ENCODE measurements at places on chromosomes 3 and 15.

GRCh38 chr3:22315925-22316324, 564.9 kb upstream of the ZNF385D start:
- H3K4me1 ChIP-seq, result no peaks in the 10 kb centered on the region
- no peak for DNase-seq
- no peak overlapping the region for H3K4me3 ChIP-seq
- H3K27me3 ChIP-seq, result no peaks in the 10 kb centered on the region
- H3K27ac ChIP-seq, result no peak overlapping the region
- no peaks in the 10 kb centered on the region for H3K36me3 ChIP-seq

- H3K27me3 ChIP-seq, result no peaks in the 10 kb centered on the region
- no peak overlapping the region for H3K4me3 ChIP-seq
- peaks cover 39% of the 10 kb centered on the region for H3K4me1 ChIP-seq
- H3K36me3 ChIP-seq, result peaks cover under 1% of the 10 kb centered on the region
Measured at GRCh38 chr15:32649342-32649741, 7.8 kb downstream of the SCG5 start.

- H3K36me3 ChIP-seq, result peaks cover 7% of the 10 kb centered on the region
- H3K4me3 ChIP-seq, result no peak overlapping the region
- no peak for DNase-seq
- no peak overlapping the region for H3K27ac ChIP-seq
- no peaks in the 10 kb centered on the region for H3K4me1 ChIP-seq
Measured at GRCh38 chr15:69237718-69238117, 61.0 kb upstream of the PAQR5 start.

GRCh38 chr3:178618197-178618596, 82.0 kb downstream of the KCNMB2 start:
- H3K36me3 ChIP-seq, result no peaks in the 10 kb centered on the region
- H3K4me1 ChIP-seq, result peaks cover 8% of the 10 kb centered on the region
- H3K4me3 ChIP-seq, result no peak overlapping the region
- H3K27ac ChIP-seq, result no peak overlapping the region
- H3K27me3 ChIP-seq, result no peaks in the 10 kb centered on the region
- DNase-seq, result no peak

DNA sequence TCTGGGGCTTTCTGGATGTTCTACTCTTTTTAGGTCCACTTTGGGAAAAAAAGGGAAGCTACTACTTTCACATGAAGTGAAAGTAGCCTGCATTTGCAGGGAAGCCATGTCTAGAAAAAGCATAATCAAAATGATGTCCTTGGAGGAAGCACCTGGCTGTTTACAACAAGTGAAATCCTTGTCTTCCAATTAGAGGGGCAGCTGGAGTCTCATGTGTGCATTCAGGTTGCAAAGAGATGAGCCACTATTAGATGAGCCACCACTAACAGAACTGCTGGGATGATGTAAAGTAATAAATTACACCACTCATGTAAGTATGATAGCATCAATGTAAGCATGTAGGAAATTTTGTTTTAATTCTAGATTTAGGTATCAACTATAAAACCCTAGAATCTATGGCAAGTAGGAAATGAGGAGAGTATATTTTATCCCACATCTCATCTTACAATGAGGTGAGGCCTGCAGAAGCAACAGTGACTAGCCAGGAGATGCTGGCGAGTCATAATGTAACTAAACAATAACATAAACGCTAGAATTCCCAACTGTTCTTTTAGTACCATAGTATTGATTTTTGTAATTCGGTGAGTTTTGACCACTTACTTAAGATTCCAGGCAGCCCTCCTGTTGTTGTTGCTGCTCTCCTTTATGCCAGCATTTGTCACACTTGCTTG, 75.9 kb downstream of the TMEM108 start:
- H3K4me3 ChIP-seq, result no peak overlapping the region
- H3K36me3 ChIP-seq, result no peaks in the 10 kb centered on the region
- no peak overlapping the region for H3K27ac ChIP-seq
- no peaks in the 10 kb centered on the region for H3K27me3 ChIP-seq

DNA sequence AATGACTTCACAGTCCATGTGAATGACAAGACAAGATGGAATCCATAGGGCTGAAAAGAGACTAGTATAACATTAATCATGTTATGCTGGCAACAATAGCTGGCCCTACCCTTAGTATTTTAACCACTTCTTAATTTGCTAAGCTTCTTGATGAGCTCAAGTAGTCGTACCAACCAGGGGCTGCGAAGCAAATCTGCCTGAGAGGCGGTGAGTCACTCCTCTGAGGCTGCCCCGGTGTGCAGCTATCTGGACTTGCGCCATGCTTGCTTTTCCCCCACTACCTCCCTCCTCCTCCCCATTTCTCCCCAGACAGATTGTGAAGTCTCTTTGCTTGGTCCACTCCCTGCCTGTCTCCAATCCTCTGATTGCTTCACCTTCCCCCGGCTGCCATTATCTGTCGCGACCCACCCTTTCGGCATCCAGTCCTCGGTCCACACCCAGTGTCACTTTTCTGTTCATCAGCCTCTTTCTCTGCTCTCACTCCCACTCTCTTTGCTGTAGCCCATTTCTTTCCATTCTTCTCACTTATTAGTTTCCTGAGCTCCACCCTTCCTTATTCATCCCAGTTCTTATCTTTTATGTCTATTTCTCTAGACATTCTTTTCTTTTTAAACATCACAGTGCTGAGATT, 42.7 kb downstream of the DUT start:
- DNase-seq, result no peak
- peaks cover 13% of the 10 kb centered on the region for H3K36me3 ChIP-seq
- no peak overlapping the region for H3K27ac ChIP-seq
- no peak overlapping the region for H3K4me3 ChIP-seq

DNA sequence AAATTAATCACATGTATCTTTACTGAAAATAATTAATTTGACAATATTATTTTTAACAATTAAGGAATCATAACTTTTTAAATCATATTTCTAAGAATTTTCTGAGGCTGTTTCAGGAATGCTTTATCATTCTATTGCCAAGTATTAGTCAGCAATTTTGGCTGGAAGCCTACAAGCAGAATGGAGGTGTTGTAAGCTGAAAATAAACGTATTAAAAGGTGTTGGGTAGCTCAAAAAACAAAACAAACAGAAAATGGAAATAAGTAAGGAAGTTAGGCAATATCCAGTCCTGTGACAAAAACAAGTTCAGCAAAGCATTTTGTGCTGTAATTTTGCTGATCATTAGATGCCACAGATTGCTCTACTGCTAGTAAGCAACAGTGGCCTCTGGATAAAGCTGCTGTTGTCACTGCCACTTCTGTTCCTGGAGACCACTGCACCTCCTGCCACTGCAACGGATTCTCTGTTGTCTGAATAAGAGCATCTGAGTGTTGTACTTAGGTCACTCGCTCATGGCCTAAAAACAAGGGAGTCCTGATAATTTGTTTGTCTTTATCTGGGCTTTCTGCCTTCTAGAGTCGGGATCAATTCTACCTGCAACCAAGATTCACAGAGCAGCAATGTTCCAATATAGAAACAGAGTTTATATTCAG, 63.5 kb upstream of the SLITRK3 start:
- H3K4me1 ChIP-seq, result peaks cover 7% of the 10 kb centered on the region
- DNase-seq, result no peak
- H3K27me3 ChIP-seq, result no peaks in the 10 kb centered on the region
- H3K36me3 ChIP-seq, result no peaks in the 10 kb centered on the region
- no peak overlapping the region for H3K4me3 ChIP-seq
- H3K27ac ChIP-seq, result 0 out of 2 replicates have a peak overlapping the region, but pooled peaks have one; percentile 28

Data from WTC11 (cell line).